ENCODE measurements at places on chromosomes 11 and 22.

- DNase-seq, result no peak
These were observed 662.6 kb downstream of the METTL15 start for GRCh38 chr11:28770806-28771205.

DNA sequence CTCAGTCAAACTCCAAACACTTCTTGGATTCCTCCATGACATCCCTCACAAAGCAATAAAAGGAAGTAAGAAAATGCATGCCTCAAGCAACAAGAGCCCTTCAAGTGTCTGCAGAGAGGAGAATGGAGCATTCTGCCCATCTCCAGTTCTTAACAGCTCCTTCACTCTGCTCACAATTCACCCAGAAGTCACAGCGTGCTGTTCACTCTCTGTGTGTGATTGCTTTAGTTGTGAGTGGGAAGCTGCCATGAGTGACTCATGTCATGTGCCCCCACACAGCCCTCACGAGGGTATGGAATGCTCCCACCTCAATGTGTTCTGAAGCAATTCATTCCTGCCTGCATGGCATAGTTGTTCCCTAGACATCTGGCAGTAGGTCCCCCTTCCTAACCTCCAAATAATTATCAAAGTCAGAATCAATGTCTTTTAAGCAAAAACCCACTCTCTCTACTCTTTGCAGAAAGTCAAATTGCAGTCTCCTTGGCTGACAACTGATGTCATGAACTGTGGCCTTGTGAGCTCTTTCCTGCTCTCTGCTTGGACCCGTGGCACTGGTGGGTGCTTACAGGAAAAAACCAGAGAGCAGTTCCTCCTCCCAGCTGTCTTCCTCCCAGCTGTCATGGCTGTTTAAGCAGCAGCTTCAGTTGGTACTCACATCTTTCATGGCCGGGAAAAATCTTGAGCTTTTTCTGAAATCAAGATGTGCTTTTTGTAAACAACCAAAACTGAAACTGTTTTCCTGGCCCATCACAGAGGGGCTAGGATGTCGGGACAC, 112.1 kb upstream of the SPON1 start:
- DNase-seq, result no peak

DNA sequence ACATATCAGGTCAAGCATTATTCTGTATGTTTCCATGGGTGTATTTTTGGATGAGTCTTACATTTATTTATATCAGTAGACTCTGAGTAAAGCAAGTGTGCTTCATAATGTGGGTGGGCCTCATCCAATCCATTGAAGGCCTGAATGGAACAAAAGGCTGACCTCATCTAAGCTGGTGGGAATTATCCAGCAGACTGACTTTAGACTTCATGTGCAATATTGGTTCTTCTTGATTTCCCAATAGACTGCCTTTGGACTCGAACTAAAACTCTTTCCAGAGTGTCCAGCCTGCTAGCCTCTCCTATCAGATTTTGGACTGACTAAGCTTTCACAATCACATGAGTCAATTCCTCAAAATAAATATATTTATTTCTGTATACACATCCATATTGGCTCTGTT, 116.2 kb downstream of the KIF18A start:
- no peak for DNase-seq

DNA sequence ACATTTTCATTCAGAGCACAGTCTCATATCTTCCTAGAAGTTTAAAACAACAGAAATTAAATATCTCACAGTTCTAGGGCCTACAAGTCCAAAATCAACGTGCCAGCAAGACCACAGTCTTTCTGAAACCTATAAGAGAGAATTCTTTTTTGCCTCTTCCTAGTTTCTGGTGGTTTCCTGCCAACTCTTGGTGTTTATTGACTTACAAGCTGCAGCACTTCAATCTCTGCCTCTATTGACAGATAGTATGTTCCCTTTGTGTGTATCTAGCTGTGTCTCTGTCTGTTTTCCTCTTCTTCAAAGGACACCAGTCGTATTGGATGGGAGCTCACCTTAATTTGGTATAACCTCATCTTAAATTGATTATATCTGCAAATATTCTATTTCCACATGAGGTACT, 347.5 kb downstream of the DCDC1 start:
- DNase-seq, result no peak

GRCh38 chr11:17405232-17406005, 17.0 kb upstream of the KCNJ11 start:
- no peak for DNase-seq

DNA sequence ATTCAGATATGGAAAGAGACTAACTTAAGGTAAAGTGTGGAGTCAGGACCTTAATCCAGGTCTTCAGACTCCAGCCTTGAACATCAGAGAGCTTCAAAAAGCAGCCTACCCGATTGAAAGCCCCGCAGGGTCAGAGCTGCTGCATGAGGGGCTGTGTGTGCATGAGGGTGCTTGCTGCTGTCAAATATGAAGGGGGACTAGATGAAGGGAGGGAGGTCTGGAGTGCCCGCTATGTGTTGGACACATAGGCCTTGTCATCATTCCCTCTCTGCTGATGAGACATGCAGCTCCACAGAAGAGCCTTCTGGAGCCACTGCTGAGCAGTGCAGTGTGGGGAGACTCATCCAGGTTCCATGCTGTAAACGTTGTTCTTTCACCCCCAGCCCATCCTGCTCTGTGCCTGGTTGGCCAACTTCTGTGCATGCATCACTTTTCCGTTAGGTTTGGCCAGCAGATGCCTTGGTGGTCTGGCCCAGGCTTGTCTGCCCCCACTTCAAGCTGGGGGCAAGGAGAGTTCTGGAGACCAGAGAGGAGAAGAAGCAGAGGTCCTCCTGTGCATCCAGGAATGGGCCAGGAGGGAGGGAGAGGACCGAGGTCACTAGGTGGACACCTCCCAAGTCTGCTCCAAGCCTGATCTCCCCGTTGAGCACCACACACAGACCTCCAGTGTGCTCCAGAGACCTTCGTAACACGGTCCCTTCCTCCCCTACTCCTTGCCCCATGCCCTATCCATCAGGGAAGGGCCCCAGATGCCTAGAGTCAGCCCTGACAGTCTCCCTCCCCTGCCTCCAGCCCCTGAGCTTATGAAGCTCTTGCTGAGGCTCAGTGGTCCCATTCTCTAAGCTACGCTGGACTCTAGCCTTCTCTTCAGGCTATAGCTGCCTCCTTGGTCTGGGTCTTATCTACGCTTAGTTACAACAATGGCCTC, 32.0 kb downstream of the LRRC32 start:
- no peak for DNase-seq

- no peak for DNase-seq
These were observed 322.5 kb downstream of the NTM start for GRCh38 chr11:131692961-131693360.

GRCh38 chr22:38273135-38273826, 471 bp upstream of the TMEM184B start:
- no peak for DNase-seq
